ENCODE measurements at places on chromosomes 12 and 14.

GRCh38 chr12:96635844-96636243 lies 146.5 kb downstream of the CFAP54 start:
- no peak for DNase-seq

DNA sequence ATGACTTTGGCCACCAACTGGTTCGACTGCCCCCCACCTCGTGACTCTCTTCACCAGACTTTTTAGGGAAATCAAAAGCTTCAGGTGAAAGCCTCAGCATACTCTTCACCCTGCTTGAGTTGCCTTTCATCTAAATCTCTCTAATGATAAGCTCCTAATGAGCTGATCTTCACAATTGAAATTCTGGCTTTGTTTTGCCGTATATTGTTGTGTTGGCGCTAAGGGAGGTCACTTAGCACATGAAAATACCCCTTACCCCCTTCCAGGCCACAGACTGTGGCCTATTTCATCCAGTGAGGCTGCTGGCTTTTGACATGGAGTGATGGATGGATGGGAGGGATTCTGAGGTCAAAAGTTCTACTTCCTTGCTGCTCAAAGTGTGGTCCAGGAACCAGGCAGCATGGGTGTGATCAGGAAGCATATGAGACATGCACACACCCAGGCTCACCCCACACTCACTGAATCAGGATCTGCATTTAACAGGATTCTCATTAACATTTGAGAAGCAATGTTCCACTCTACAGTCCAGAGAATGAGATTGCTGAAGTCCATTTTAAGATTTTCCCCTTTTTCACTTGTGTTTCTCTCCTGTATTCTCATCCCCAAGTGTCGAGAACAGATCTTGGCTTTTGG lies 131.4 kb downstream of the DACT1 start:
- no peak for DNase-seq

DNA sequence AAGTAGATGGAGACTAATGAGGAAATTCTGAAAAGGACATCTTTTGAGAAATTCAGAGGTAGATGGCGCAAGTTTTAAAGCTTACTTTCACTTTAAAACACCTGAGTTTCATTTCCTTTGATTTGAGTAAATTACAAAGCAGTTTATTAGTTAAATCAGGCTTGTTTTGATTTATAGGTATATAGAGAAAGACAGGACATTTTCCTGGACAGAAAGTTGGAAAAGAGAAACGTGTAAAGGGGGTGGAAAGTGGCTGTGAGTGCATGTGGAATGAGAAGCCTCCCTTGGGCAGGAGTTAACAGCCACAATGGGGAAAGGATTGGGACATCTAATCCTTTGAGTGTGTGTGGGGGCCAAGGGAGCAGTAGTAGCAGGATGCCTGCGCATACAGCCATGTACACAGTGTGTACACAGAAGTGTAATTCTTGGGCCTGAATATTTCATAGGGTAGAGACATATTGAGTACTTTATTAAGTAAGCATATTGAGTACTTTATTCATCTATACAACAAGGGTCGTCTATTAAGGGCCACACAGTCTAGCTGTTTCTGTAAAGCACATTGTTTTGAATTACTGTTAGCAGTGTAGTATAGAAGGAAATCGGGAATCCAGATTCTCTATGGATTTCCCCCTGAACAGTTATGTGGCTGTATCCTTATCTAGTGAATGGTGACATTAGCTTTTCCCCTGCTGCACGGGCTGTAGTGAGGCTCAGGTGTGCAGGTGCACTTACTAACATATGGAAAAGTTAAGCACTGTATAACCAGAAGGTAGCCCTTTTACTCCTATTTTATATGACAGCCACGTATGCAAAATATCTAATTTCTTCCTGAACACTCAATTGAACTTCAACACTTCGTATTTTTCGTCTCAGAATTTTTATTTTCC lies 19.1 kb downstream of the MARK3 start:
- no peak for DNase-seq

GRCh38 chr12:124538194-124539082 lies 29.0 kb downstream of the NCOR2 start:
- DNase-seq = no peak

GRCh38 chr14:64000749-64001148 lies 147.9 kb downstream of the SYNE2 start:
- DNase-seq = no peak

DNA sequence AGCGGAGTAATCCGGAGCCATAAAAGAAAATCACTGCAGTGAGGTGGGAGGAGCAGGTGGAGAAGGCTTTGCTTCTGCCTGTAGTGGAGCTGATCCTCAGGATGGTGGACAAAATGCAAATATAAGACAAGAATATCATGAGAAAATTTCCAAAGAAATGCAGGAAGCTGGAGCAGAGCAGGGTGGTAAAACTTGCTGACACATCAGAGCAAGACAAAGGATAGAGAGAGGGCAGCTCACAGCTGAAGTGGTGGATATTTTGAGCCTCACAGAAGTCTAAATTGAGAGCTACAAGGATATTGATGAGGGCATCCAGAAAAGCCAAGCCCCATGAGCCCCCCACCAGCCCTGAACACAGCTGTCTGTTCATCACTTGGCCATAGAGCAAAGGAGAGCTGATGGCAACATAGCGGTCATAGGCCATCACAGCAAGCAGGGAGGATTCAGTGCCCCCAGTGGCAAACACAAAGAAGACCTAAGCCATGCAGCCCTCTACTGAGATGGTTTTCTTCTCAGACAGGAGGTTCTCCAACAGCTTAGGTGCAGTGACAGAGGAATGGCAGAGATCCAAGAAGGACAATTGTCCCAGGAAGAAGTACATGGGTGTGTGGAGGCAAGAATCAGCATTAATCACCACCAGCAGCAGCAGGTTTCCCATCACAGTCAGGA lies 30.0 kb upstream of the ANP32D start:
- no peak for DNase-seq

DNA sequence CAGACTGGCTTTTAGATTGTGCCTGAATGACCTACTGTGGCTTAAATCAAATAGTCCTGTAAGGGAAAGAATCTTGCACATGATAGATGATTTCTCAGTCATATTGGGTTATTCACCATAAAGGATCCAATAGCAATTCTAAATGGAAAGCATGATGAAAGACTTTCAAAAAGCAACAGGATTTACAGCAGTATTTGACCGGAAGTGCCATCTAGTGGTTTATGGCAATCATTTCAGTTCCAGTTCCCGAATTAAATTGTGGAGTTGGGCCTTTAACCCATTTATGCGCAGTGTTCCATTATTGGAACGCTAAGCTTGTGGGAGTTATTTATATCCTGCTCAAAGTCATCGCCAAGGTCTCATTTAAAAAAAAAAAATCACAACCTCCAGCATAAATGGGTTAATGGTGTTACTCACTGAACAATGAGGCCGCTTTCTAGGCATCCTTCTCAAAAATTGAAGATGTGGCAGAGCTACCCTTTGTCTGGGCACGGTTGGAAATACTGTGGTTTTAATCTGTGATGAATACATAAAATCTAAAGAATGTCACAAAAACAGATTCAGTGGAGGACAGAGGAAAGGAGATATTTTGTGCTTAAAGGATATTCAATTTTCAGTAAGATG lies 60.8 kb upstream of the REP15 start:
- DNase-seq = no peak

DNA sequence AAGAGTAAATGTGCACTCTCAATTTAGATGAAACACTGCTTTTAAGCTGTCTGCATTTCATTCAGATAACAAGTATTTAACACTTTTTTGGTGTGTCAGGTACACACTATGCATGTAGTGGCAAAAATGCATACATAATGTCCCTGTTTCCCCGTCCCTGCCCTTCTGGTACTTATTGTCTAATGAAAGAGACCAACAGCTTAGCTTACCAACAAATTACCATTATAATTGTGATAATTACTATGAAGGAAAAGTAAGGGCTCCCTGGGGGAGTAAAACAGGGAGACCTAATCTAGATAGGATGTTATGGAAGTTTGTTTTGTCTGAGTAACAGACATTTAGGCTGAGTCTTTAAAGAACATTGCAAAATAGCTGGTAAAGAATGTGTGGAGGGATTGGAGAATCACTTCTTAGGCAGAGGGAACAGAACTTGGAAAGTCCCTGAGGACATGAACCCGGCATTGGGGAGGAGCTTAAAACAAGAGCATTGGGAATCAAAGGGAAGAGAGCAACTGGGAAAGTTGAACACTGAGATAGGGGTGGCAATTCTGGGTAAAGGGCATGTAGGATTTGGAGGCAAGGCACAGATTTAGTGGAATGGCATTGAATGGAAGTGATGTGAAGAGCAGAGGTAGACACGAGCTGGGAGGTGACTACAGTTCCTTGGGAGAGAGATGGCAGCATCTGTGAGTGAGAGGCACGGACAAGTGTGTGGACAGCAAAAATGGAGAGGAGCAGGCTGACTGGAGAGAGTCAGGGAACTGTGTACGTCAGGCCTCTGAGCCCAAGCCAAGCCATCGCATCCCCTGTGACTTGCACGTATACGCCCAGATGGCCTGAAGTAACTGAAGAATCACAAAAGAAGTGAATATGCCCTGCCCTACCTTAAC lies 181.6 kb downstream of the GRIP1 start:
- no peak for DNase-seq

- no peak for DNase-seq
These were observed 17.1 kb downstream of the LRFN5 start for GRCh38 chr14:41623736-41624135.

DNA sequence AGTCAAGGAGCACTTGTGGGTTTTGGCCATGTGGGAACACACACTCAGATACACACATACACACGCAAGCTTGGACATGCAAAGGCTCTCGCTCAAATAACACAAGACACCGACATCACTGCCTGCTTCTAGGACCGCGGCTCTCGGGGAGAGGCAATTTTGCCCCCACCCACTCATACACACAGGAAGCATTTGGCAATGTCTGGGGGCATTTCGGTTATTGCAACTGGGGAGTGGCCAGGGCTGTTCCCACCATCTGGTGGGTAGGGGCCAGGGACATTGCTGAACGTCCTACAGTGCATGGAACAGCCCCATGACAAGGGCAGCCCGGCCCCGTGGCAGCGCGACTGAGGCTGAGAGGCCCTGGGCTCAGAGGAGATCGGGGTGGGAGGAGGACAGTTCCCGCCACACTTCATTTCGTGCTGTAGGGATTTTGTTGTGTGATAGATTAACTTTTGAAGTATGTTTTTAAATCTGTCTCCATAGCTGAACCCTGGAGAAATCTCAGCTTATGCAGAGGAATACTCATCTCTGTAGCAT lies 35.6 kb downstream of the RIMBP2 start:
- no peak for DNase-seq
